ENCODE measurements at places on chromosomes 11 and 22.

- no peak for DNase-seq
Measured at GRCh38 chr22:29253561-29254285, 14.1 kb downstream of the RHBDD3 start.

DNA sequence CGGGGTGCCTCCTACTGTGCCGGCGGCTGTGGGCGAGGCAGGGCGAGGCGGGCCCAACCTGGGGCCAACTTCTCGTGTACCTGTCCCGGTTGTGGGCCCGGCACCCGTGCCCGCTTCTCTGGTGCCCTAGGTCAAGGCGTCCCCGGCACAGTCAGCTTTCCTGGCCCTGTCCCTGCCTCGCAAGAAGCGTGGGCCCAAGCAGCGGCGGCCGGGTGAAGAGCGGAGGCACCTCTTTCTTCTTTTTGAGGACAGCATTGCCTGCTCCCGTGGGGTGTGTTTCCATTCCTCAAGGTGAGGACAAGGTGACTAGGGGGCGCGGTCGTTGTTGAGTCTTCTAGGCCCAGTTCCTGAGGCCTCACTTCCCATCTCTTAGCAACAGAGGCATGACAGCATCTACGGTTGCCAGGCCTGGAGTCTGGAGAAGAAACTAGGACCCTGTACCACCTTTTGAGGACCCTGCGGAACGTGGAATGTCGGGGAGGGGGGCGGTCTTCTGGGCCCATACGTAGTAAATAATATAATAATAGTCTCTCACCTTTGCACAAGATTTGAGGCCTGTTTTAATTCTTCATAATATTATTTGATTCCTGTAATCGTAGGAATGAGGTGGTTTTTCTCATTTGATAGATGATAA is 418 bp downstream of the ACO2 start:
- DNase-seq: no peak

DNA sequence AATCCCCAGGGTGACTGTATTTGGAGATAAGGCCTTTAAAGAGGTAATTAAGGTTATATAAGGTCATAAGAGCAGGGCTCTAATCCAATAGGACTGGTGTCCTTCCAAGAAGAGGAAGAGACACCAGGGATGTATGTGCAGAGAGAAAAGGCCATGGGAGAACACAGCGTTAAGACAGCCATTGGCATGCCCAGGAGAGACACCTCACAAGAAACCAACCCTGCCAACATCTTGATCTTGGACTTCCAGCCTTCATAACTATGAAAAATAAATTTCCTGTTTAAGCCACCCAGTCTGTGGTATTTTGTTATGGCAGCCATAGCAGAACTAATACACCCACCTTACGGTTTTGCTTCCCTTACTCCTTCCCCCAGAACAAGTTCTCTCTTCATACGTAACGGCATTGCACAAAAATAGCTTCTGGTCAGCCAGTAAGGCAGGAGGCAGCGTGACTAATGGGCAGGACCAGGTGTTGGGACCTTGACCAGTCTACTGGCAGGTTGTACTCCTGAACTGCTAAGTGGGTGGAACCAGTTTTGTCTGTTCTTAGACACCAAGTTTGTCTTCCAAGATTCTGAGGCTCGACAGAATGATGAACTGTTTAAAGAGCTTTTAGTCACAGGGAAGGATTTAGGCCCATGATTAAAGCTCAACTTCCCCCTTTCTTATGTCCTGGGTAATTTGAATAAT is 31.9 kb upstream of the UPB1 start:
- no peak for DNase-seq

GRCh38 chr11:82995754-82996398 is 75.8 kb downstream of the RAB30 start:
- no peak for DNase-seq

DNA sequence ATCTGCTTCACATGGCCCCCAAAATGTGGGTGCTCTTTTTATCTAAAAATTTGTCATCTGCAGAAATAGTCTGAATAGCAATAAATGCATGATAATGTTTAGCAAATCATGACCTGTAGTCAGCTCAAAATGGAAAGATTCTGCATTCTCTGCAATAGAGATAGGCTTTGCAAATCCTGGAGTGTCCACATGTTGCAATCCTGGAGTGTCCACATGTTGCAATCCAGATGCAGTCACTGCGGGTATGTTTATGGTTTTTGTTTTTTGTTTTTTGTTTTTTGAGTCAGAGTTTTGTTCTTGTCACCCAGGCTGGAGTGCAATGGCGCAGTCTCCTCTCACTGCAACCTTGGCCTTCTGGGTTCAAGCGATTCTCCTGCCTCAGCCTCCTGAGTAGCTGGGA is 20.2 kb upstream of the LRRC32 start:
- no peak for DNase-seq

- DNase-seq: no peak
Measured at GRCh38 chr11:47156333-47156732, 20.3 kb downstream of the ARFGAP2 start.
